ENCODE measurements at places on chromosomes 5 and 9. TPM values are rescaled to one million over a fixed set of nuclear protein-coding genes. Genes with fewer than 3 reads are reported as not detected.

Gene DBH
- total RNA-seq, result not detected

Gene ROR2
- total RNA-seq, result 5.9 TPM

Gene PFN3
- not detected for total RNA-seq

Gene DMRT1
- not detected for total RNA-seq

Gene ADAMTS12
- total RNA-seq, result 0.15 TPM

Gene PRRX2
- 6.3 TPM for total RNA-seq

Gene THBS4
- total RNA-seq, result 0.31 TPM

Gene FYB1
- total RNA-seq, result 0.46 TPM

Gene FAM153A
- total RNA-seq, result not detected

Gene PHYKPL
- total RNA-seq, result 43.2 TPM

Gene MYMK
- not detected for total RNA-seq

Gene DDX4
- not detected for total RNA-seq

Gene RNF183
- total RNA-seq, result not detected

Gene ZNF346
- 21.3 TPM for total RNA-seq

Gene WDR55
- total RNA-seq, result 49.2 TPM

Gene CENPK
- total RNA-seq, result 34.2 TPM

Gene BRD9
- 64.3 TPM for total RNA-seq

Gene PCDHGB4
- 0.21 TPM for total RNA-seq

Gene PITX1
- total RNA-seq, result 41.5 TPM

Gene ITK
- 0.26 TPM for total RNA-seq

Gene KIF20A
- 55.4 TPM for total RNA-seq

Gene C5orf46
- not detected for total RNA-seq

Gene F2R
- total RNA-seq, result 26.0 TPM

Gene SMIM33
- not detected for total RNA-seq

Gene FOXD4L5
- total RNA-seq, result 0.08 TPM

Gene UBAP1
- total RNA-seq, result 55.3 TPM

Gene SLC6A7
- total RNA-seq, result not detected

Gene CYSRT1
- total RNA-seq, result 0.67 TPM

Gene WHRN
- 18.0 TPM for total RNA-seq

Gene PCDH1
- 9.0 TPM for total RNA-seq

Gene TARS1
- 258 TPM for total RNA-seq

Gene ATP10B
- not detected for total RNA-seq

Gene STPG3
- total RNA-seq, result 0.26 TPM

Gene PLPP7
- total RNA-seq, result 3.3 TPM

Gene CMYA5
- 0.31 TPM for total RNA-seq

Gene LCN15
- 0.05 TPM for total RNA-seq

Gene GPR151
- total RNA-seq, result not detected

Gene FCN2
- total RNA-seq, result not detected

Gene SH3RF2
- total RNA-seq, result 23.1 TPM

Gene MARCHF6
- total RNA-seq, result 172 TPM
